Temporal lobe (tissue), 4 donors: ENCODE measurements at places on chromosomes 1 and 21. TPM values are rescaled to one million over a fixed set of nuclear protein-coding genes. Genes with fewer than 3 reads are reported as not detected.

The B3GALT6 gene
- 17.7 TPM for total RNA-seq

The SPATA1 gene
- 0.74 TPM for total RNA-seq

The EDN2 gene
- not detected for total RNA-seq

The SNIP1 gene
- 14.3 TPM for total RNA-seq

The PDZK1IP1 gene
- not detected for total RNA-seq

The PTPN7 gene
- 0.25 TPM for total RNA-seq

The NR5A2 gene
- 0.25 TPM for total RNA-seq

The OR10R2 gene
- not detected for total RNA-seq

The PTGFR gene
- 4.9 TPM for total RNA-seq

The BNIPL gene
- total RNA-seq: 0.25 TPM

The AIRE gene
- under 0.01 TPM for total RNA-seq

The BCL2L15 gene
- 0.74 TPM for total RNA-seq

The VANGL2 gene
- total RNA-seq: 19.4 TPM

The PPIAL4G gene
- total RNA-seq: 0.25 TPM
